ENCODE measurements at places on chromosomes 5 and 9. TPM values are rescaled to one million over a fixed set of nuclear protein-coding genes. Genes with fewer than 3 reads are reported as not detected.

The MCIDAS gene
- not detected for total RNA-seq

The CXCL14 gene
- total RNA-seq: not detected

The SELENOP gene
- total RNA-seq: 4.6 TPM

The MYMK gene
- not detected for total RNA-seq

The ZNF354C gene
- total RNA-seq: 3.8 TPM

The NUTM2F gene
- total RNA-seq: not detected

GRCh38 chr5:82356808-82357671 is 78.9 kb upstream of the RPS23 start:
- DNase-seq: peak; percentile 87

DNA sequence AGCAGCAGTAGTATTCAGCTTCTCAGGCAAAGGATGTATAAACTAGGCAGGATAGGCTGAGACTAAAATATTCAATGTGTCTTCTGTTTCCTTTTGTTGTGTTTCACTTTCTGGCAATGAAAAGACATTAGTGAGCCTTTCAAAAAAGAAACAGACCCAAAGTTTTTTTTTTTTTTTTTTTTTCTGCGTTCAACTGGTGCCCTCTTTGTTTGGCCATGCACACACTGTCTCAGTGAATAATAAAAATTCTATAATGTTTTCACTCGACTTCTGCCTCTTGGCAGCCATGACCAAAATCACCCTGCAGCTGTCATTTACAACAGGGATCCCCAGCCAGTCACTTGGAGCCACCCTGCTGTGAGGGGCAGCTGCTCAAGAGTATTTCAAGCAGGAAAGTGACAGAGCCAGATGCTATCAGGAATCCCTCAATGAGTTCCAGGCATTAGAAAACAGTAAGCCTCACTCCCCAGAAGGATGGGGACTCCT is 44.0 kb upstream of the MAN2A1 start:
- no peak for DNase-seq

DNA sequence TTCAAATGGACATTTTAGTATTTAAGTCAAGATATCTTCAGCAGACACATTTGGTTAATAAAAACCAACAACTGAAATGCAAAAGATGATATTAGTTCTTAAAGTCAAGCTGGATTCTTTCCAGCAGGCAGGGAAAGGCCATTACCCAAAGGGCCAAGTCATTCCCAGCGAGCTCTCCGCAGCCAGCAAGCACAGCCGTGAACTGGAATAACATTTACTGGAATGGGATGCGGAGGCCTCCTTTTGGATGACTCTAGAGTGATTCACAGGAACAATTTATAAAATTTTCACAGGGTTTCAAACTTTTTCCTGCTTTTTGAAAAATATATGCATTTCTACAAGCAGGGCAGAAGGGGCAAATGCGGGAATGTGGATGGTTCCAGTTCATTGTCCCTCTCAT is 76.6 kb upstream of the DAB2 start:
- no peak for DNase-seq

- no peak for DNase-seq
Observed at GRCh38 chr9:76198336-76198735, 195.9 kb downstream of the RFK start.

All from naive thymus-derived CD4-positive, alpha-beta T cell (primary cell).